ENCODE measurements at places on chromosomes 1 and 21.

GRCh38 chr1:7085521-7085920 is 300.3 kb downstream of the CAMTA1 start:
- DNase-seq, result no peak

DNA sequence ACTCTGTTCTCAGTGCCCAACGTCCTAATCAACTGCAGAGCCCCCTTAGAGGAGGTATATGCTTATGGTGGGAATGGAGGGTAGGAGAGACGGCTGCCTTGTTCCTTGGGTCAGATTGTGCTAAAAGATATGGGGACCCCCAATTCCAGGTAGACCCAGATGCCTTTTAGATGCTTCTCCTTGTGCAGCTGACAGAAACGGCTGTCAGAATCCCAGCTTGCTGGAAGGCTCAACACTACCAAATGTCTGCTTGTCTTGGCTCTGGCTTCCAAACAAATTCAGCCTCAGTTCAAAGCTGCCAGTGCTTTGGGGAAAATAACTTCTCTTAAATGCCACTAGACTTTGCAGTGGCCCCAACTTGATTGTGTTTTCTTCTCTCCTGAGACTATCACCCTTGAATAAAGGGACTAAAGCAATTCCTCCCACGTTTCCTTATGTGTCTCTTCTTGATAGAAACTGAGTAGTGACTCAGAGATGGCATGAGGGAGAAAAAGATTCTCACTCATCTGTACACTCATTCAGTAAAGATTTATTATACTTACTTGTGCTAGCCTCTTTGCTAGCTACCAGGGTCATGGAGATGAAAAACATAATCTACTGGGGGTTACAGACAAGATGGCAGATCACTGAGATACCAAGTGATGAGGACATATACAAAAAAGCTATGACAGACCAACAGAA is 3.4 kb upstream of the RNF19B start:
- no peak for DNase-seq

- no peak for DNase-seq
Observed at GRCh38 chr1:65539266-65540131, 119.0 kb downstream of the LEPR start.

- no peak for DNase-seq
Observed at GRCh38 chr1:1683104-1683905, 9.3 kb downstream of the SLC35E2B start.

GRCh38 chr21:35644523-35644922 is 415.8 kb downstream of the SETD4 start:
- no peak for DNase-seq

- DNase-seq, result no peak
Observed at GRCh38 chr1:43773821-43774220, 66.5 kb downstream of the ST3GAL3 start.

DNA sequence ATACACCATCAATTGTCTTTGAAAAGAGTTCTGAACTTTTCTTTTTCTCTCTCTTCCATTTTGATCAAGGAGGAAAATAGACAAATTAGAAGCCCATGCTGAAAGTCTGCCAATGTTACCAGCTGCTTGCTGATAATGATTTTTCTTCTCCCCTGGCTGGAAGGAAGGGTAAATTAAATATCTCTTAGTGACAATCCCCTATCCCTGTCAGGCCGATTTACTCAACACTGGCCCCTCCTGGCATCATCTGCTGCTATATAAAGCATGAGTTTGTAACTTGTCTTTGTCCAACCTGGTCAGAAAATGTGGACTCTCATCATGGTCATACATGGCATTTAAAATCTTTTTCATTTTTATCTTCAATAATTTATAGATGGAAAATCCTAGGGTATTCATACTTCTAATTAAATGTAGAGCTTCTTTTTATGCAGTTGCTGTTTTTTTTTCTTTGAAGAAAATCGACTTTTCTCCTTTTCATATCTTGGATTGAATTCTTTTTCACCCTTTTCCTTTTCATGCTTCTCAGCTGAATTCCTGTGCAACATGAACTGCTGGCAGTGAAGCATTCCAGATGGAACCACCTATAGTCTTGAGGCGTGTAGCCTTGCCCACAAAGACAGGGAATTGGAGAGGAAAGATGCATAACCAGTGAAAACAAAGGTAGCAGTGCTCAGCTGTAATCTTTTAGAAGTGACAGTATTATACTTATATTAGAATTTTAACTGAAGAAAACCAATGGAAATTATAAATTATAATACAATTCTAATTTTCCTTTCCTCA is 214.7 kb upstream of the PTGFR start:
- DNase-seq, result no peak

- DNase-seq, result no peak
Observed at GRCh38 chr1:44405031-44405797, at the start of gene RNF220. TSS of gene RNF220 (plus strand) at chr1:44405255.

- no peak for DNase-seq
Observed at GRCh38 chr1:2787163-2787911, 14.2 kb downstream of the TTC34 start.

DNA sequence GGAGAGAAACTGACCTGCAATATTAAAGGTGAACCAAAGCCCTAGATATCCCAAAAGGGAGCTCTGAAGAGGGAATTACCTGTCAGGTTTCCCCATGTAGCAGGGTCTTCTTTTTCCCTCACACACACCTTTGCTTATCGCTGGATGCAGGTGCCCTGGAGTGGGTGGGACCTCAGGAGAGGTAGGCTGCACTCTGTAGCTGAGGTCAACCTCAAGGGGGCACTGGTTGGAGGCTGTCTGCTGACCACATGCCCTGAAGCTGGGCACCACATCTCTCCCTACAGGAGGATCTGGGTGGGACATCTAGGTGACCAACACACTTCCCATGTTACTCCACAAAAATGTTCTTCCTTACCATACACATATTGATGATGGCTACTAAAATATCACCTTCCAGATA is 298.7 kb upstream of the USP25 start:
- DNase-seq, result no peak

DNA sequence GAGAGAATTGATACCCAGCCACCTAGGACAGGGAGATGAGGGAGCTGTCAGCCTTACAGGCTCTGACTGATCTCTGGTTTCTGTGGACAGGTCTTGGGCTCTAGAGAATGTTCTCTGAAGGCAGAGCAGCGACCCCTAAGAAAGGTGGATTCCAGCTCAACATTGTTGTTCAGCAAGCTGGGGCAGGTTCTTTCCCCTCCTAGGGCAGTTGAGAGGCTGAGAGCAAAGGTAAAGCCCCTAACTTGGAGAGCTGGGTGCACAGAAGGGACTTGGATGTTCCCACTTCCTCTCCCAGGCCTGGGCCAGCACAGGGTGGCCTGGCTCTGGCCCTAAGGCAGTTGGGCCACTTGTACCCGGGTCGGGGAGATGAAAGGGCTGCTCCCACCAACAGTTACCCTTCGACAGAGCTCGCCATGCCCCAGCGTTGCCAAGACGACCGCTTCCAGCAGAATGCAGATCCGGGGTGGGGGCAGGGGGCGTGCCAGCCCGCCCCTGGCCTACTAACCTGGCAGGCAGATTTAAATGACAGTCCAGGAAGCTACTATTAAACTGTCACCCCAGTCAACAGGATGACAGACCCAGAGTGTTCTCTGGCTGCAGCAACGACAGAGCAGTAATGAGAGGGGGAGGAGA is 31.6 kb downstream of the LRP8 start:
- DNase-seq, result no peak

DNA sequence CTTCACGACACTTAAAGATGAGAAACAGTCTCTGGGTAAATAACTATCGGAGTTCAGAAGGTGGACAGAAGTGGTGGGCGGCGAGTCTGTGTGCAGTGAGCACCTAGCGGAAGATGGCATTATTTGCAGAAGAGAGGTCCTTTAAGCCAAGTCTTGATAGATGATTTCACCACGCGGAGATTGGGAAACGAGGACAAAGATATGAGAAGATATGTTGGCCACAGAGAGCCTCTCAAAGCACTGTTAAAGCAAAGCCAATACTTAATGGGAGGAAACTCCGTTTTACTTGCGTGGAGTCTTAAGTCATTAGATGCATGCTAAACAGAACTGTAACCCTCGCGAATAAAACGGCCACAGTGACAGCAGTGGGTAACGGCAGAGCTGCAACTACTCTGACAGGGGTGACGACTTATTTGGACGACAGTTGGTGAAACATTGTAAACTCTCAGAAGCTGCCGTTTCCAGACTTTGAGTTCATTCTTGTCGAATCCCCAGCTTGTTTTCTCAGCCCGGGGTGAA is 577 bp upstream of the CEP350 start:
- DNase-seq, result peak; percentile 27

DNA sequence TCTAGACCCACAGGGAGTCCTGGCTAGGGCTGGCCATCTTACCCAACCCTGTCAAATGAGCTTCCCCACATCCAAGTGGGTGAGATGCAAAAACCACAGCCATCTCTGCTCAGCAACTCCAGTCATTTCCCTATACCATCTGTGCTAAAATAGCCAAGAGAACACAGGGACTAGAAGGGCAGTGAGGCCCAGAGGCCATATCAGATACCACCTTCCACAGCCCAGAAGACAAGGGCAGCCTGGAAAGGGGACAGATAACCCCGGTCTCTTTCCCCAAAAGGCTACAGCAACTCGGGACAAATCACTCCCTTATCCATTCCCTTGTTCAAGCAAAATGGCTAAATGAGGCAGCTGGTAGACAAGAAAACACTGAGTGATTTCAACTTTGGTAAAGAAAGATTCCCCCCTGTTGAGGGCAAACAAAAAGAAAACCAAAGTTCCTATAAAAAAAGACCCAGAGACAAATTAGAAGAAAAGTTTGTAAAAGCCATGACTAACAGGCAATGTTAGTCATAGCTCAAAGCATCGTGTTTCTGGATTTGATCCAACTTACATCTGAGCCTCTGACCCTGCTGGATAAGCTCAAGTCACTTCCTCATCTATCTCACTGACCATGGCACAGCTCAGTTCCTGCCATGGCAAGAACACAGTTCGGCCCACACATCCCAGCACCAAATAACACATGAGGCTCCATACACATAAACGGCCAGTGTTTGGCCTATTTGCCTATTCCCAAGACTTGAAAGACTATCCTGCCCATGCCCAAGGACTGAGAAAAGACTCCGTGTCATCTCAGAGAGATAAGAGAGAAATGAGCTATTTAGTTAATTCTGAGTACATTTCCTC is 3.1 kb downstream of the LAMB3 start:
- DNase-seq, result no peak

All from stimulated activated CD4-positive, alpha-beta T cell treated with anti-CD3 and anti-CD28 coated beads, Interleukin-4, amount 100 ng/mL, for 48 hours (primary cell).